ENCODE measurements at places on chromosomes 12 and 14.

GRCh38 chr14:23483236-23483854 is 13.8 kb downstream of the NGDN start:
- no peak for DNase-seq

DNA sequence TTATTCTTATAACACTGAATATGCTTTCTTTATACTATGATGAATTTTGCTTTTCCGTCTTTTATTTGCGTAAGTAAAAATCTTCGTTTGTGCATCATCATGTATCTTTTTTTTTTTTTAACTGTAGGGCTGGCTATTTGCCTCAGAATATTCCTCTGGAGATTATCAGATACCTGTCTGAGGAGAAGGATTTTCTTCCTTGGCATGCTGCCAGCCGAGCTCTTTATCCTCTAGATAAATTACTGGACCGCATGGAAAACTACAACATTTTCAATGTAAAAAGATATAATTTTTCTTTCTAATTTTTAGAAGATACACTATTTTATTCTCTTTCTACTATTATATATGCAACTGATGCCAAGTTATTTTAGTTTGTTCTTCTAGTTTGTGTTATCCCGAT is 346.6 kb downstream of the TRHDE start:
- no peak for DNase-seq

DNA sequence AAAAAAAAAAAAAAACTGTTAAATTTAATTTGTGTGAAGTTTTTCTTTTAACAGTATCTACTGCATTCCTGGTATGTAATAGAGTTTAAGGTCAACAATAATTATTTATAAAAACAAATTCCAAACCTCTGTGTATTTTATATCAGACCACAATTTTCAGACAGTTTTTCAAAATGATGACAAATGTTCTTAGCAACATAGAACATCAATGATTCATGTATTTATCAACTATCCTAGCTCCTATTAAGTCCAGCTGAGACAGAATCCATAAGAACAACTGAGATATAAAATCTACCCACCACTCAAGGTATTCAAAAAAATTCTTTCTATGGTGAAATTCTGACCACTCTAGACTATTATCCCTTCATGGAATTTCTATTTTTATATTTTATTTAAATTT is 144.5 kb downstream of the EPS8 start:
- peak; percentile 44 for DNase-seq

GRCh38 chr12:87943762-87944161 is 85.4 kb downstream of the C12orf50 start:
- no peak for DNase-seq

- DNase-seq, result peak; percentile 54
Measured at GRCh38 chr12:77609016-77609415, 221.7 kb upstream of the NAV3 start.

GRCh38 chr14:87066221-87066817 is 926.7 kb downstream of the GALC start:
- peak; percentile 49 for DNase-seq

GRCh38 chr14:20494935-20495766 is 10.2 kb upstream of the RNASE10 start:
- no peak for DNase-seq

DNA sequence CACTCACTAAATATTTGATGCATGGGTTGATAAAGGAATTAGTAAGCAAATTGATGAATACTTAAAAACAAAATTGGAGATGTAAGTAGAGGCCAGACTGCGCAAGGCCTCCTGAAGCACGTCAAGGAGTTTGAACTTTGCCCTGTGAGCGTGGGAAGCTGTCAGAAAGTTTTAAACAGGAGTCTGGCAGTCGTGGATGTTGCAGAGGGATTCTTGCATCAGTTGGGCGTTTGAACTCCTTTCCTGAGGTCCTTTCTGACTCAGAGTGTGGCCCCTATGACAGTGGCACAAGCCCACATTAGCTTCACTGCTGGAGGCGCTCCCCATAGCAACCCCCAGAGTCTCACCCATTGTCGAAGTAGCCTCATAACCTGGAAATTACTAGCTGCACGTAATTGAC is 17.9 kb upstream of the IL22 start:
- DNase-seq, result peak; percentile 48

DNA sequence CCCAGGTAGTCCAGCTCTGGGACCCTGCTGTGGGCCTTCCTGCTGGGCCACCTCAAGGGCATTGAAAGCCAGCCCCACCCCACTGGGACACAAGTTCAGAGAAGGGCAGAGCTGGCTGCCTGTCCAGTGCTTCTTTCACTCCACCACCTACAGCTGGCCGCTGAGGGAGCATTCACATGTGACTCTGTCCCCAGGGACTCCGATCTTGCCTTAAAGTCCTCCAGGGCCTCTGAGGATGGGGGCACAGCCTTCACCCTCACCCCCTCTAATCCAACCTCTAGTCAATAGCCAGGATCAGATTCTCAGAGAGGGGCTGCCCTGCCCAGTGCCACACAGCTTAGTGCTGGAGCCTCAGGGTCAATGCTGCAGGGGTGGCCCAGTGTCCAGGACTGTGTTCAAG is 5.0 kb upstream of the CYP46A1 start:
- DNase-seq, result no peak

GRCh38 chr14:34172550-34173368 is 221.9 kb upstream of the EGLN3 start:
- DNase-seq, result no peak

DNA sequence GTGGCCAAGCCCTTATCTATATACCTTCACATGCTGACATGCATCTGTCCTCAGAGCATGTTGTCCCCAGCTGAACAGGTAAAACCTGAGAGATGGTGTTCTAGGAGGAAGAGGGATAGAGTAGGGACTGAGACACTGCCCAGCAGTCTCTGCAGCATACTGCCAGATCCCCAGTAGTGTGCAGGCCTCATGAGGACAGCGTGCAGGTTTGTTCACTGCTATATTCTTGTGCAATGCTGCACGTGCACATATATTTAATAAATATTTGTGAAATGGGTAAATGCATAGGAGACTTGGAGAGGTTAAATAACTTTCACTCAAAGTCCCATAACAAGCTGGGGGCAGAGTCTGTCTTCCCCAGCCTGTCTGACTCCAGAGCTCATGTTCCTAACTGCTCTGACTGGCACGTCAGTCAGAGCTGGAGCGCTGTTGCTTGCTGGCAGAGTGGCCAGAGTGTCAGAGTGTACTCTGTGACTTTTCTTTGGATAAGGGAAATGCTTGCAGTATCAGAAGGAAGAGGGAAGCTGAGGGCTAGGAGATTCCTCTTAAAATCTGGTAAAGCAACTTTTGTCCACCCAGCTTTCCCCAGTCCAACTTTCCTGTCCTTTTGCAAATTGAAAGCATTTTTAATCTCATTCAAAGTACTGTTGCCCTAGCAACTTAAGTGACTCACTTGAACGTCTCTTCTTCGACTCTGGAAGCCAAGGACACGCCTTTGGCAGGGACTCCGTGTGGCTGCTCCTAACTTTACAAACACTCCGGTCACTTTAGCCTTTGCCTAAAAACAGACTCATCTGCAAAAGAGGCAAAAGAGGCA is 14.9 kb upstream of the POLR3B start:
- DNase-seq, result peak; percentile 90

GRCh38 chr12:57129321-57129842 is 1.1 kb downstream of the LRP1 start:
- DNase-seq, result peak; percentile 68

DNA sequence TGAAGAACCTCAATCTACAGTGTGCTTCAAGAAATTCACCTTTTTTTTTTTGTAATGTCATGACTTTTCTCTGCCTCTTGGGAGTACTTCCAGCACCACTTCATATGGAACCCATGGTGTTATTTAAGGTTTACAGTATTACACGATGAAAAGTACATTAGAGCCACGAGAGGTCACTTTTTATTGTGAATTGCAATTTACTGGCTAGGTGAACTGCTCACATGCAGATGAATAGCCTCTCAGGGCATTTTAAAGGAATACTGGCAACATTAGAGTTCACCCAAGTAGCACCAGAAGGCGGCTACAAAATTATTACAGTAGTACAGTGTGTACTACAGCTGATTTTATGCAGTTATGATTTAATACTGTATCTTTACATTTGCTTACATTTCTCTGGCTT is 99.1 kb upstream of the PPP4R3A start:
- DNase-seq, result no peak

- no peak for DNase-seq
Measured at GRCh38 chr12:1616233-1617066, 12.6 kb upstream of the WNT5B start.

DNA sequence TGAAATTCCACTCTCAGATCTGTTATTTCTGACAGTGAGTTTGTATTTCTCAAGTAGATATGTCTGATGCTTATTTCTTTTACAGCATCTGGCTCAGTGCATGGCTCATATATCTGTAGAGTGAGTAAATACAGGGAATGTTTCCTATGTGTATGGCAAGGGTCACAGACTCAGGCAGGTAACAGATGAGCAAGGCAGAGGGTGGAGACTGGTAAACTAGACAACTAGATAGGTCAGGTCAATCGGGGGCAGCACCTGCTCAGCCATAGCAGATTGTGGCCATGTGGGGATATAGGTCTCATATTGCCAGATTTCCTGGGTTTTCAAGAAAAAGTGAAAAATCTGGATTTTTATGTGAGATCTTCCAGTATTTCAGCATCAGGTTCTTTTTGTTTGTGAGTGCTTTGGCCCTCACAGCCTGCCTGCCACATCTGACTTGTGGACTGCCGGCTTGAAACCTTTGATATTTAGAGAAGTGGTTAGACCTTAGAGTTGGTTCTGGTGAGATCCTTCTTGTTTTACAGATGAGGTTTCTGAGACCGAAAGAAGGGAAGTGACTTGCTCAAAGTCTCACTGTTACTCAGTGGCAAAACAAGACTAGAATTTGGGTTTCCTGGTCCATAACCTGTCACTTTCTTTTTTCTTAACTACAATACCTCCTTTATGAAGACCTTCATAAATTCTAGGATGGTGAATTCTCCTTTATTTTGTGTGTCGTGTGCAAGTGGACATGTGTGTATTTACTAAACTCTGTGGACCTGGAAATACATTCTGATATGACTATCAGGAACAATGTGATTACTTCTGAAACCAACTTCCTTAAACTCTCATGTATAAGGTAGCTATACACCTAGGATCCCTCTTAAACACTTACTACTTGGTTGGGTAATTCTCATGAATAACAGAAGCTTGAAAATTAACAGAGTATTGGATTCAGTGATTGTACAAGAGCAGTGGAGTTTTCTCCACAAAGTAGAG is 34.4 kb downstream of the PROX2 start:
- DNase-seq, result no peak

GRCh38 chr12:60227916-60228315 is 632.1 kb downstream of the SLC16A7 start:
- DNase-seq, result no peak

DNA sequence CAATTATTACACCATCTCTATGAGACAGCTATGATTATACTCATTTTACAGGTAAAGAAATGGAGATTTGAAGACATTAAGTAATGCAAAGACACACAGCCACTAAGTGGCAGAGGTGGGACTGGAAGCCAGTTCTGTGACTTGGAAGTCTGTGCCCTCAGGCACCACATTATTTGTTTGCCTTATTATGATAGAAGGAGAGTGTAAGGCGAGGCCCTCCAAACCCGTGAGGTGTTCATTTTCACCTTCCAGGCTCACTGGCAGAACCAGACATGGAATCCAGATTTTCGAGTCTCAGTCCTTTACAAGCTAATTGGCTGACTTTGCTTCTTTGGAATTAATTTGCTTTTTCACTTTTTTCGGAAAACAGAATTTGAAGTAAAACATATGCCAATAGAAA is 107.9 kb downstream of the CAND1 start:
- DNase-seq, result no peak

DNA sequence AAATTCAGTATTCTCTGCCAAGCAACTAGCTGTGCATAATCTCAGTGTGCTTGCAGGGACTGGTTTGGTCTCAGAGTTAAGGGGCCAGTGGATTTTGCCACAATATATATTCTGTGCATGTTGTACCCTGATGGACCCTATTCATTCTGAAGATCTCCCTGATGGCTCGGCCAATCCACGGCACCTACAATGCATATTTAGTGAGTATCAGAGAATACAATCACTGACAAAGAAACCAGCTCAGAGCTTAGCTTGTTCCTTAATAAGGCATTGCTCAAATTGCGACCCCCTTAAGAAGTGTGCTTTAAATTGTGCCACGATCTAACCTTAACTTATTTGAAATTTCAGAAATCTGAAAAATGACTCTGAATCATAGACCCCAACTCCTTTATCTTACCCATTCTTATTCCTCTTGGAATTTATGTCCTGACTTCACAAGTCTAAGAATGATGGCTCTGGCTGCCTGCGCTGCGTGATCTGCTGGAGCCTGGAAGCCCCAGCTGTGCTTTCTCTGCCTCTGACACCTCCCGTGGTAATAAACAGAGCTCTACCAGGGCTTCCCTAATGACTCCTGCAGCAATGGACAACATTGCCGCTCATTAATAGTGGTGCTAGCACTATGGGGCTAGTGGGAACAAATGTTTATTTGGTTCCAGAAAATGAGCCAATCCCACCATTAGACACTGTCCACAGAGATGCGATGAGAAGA is 9.0 kb upstream of the DCAF4 start:
- no peak for DNase-seq

DNA sequence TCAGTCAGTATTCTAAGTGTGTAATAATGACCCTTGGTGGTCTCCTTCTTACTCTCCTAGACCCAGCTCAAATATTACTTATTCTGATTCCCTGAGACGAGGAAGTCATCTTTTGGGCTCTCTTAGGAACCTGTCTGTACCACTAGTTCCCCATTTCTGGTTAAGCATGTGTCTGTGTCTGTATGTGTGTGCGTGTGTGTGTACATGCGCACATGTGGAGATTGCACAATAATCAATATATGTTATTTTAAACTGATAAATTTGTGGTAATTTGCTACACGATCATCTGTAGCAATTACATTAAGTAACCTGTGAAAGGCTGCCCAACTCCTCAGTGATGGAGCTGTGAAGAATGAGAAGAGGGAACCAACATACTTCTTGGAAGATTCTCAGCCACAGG is 132.2 kb downstream of the ASCL4 start:
- DNase-seq, result no peak

DNA sequence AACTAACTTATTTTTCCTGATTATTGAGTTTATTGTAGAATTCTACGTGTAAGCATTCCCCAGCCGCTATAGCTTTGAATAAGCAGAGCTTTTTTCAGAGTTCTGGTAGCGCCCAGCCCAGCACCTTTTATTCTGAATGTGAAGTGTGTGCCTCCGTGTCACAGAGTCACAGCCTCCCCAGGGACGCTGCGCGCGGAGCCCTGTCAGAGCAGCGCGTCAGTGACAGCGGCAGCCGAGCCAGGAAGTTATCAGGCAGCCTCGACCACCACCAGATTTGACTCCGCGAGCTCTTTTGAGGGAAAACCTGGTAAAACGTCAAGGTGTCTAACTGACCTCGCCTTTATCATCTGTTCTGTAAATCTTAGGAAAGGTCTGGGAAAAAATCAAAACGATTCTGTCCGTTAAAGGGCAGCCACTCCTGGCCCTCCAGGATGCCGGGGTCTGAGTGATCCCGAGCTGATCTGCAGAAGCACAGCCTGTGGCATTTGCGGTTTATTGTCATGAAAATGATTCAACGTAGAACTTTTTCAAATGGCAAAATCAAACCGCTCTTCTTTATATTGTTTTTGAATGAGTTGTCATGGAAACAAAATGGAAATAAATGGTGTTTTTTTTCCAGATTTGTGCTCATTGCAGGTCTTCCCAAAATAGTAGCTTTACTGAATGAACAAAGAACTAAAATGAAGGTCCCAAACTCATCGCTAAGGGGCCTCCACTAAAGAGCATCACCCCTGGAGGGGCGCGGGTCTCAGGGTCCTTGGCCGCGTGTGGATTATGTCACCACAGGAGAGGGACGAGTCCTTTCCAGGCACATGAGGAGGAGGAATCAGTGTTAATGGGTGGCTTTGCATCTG is 43.1 kb upstream of the MMP17 start:
- no peak for DNase-seq
